ENCODE measurements at places on chromosomes 1 and 21. TPM values are rescaled to one million over a fixed set of nuclear protein-coding genes. Genes with fewer than 3 reads are reported as not detected.

- H3K4me3 ChIP-seq = no peak overlapping the region
- peak; percentile 60 for DNase-seq
- no peaks in the 10 kb centered on the region for H3K36me3 ChIP-seq
- H3K4me1 ChIP-seq = peaks cover 20% of the 10 kb centered on the region
- H3K27me3 ChIP-seq = no peaks in the 10 kb centered on the region
Measured at GRCh38 chr1:234701737-234702341, 91.9 kb upstream of the IRF2BP2 start.

GRCh38 chr1:203130358-203130985 lies 2.9 kb downstream of the ADORA1 start:
- H3K4me1 ChIP-seq = peaks cover 23% of the 10 kb centered on the region
- no peak overlapping the region for H3K27ac ChIP-seq
- H3K36me3 ChIP-seq = no peaks in the 10 kb centered on the region
- H3K4me3 ChIP-seq = no peak overlapping the region

DNA sequence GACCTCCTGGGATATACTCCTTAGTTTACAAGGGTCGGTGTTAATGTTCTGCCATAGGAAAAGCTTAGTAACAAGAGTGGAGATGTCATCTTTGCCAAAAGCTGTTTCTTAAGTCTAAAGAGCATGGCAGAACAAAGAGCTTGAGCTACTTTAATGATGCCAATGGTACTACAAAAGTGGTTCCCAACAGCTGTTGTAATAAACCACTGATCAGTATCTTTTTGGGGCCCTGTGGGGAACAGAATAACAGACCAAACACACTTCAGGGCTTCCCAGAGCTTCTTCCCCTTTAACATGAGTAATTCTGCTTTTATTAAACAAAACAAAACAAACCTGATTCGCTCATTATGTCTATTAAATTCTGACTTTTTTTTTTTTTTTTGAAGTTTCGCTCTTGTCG lies 116.3 kb downstream of the NCAM2 start:
- no peaks in the 10 kb centered on the region for H3K27me3 ChIP-seq
- no peak for DNase-seq
- H3K4me3 ChIP-seq = no peak overlapping the region
- H3K4me1 ChIP-seq = no peaks in the 10 kb centered on the region

DNA sequence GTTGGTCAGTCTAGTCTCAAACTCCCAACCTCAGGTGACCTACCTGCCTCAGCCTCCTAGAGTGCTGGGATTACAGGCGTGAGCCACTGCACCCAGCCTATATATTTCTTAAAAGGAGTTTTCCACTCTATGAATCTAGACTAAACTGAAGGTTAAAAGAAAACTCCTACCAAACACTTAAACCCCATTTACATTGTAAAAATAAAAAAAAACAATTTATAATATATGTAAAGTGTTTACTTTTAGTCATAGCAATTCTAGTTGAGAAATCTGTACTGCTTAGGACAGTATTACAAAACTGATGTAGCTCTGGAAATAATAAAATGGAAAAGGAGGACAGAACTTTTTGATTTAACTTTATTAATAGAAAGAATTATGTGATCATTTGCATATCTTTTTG lies 9.5 kb downstream of the ASB17 start:
- H3K27me3 ChIP-seq = no peaks in the 10 kb centered on the region
- no peaks in the 10 kb centered on the region for H3K4me1 ChIP-seq
- DNase-seq = no peak
- H3K27ac ChIP-seq = no peak overlapping the region
- H3K36me3 ChIP-seq = no peaks in the 10 kb centered on the region

DNA sequence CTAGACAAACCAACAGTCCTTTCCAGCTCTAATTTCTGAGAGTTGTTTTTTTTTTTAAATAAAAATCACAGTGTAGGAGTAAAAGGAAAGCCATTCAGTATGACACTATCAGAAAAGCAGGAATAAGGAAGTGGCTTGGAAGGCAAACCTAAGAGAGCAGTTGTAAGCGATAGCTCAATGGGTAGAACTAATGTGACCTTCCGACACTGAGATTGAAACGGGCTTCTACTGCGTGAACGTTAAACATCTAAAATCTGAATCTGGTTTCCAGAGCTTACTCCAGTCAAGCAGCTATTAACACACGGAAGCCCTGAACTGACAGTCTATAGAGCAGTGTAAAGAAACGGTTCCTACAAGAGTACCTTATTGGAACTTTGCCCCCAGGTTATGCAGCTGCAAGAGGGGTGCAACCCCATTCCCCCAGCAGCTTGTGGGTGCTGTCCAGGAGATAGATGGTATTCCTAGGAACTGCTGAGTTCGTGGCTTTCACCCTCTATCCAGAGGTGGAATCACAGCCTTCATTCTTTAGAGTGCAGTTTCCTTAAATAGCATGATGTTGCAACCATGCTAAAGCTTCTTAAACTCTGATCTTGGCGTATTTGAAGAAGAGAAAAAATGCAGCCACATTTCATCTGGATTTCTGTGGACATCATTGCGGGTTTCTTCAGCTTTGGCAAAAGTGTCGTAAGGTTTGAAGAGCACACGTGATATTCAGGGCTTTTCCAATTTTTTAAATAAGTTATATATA lies 3.3 kb upstream of the IRF2BP2 start:
- peaks cover 62% of the 10 kb centered on the region for H3K4me1 ChIP-seq
- H3K27me3 ChIP-seq = no peaks in the 10 kb centered on the region
- peak overlapping the region; percentile 99 for H3K27ac ChIP-seq
- no peak for DNase-seq

DNA sequence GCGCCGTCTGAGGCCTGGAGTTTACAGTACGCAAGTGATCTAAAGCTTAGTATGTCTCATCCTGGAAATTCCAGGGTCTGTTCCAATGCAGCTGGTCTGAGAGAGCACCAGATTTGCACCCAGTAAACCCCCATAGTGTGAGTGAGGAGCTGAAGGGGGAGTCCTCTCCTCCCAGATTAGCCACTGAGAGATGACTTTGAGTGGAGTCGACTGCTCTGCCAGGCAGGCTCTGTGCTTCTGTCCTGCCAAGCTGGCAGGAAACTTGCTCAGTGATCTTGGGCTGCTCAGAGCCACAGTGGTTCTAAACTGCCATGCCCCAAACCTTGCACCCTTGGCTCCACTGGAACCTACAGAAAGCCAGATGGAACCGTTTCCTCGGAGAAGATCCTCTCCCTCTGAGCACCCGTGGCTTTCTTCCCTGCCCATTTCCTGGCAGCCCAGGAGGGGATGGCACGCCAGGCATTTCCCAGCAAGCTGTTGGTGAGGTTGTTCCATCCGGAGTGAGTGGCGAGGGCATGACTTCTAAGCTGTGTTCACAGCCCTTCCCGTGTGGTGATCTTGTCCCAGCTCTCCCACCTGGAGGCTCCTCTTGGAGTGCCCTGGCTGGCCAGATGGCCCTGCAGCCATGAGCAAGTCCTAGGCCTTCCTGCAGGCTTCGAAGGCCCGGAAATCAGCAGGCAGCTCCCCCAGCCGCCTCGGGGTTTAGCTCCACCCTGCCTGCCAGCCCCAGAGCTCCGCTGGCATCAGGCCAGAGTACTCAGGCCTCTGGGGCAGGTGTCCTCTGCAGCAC lies 125.9 kb upstream of the VAMP3 start:
- peaks cover 19% of the 10 kb centered on the region for H3K27me3 ChIP-seq
- H3K27ac ChIP-seq = no peak overlapping the region
- H3K4me1 ChIP-seq = peaks cover 3% of the 10 kb centered on the region
- no peak for DNase-seq
- H3K36me3 ChIP-seq = no peaks in the 10 kb centered on the region

DNA sequence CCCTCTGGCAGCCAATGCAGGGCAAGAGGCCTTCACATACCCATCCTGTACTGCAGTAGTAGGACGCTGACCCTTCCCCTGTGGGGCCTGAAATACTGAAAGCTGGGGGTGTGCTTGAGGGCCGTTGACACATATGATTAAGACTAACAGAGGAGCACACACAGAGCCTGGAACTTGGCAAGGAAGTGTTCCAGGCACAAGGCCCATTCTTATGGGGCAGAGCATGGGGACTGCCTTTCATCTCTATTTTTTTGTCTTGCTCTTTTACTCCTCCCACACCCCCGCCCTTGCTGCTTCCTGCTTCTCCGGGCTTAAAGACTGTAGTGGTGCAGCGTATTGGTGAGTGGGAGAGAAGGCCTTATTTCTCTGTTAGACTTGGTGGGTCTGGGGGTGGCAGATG lies 137.4 kb downstream of the BACH1 start:
- H3K27ac ChIP-seq = no peak overlapping the region
- no peak for DNase-seq
- H3K4me1 ChIP-seq = peaks cover 8% of the 10 kb centered on the region
- H3K36me3 ChIP-seq = no peaks in the 10 kb centered on the region
- H3K27me3 ChIP-seq = no peaks in the 10 kb centered on the region

- H3K4me3 ChIP-seq = no peak overlapping the region
- H3K36me3 ChIP-seq = no peaks in the 10 kb centered on the region
- H3K4me1 ChIP-seq = peaks cover 6% of the 10 kb centered on the region
- no peaks in the 10 kb centered on the region for H3K27me3 ChIP-seq
Measured at GRCh38 chr21:39660191-39660980, 47.6 kb downstream of the B3GALT5 start.

DNA sequence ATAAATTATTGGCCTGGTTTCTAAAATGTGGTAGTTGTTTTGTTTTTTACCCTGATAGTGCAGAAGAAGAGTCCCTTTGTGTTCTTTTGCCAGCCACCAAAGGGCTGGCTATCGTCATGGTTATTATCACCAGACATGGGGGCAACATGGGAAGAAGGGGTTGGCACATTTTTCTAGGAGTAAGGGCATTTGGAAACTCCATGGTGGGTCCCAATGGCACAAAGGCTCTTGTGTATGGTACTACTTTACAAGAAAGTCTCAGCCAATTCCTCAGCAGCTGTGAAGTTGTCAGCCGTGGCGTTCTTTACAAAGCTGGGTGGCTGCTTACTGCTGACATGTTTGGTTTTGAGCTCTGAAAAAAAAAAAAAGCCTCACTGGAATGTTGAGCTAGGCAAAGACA lies 330.4 kb upstream of the ESRRG start:
- no peaks in the 10 kb centered on the region for H3K27me3 ChIP-seq
- H3K4me1 ChIP-seq = no peaks in the 10 kb centered on the region
- H3K27ac ChIP-seq = no peak overlapping the region
- DNase-seq = no peak
- no peaks in the 10 kb centered on the region for H3K36me3 ChIP-seq

GRCh38 chr1:206872139-206872538 lies 6.7 kb downstream of the IL20 start:
- H3K4me1 ChIP-seq = no peaks in the 10 kb centered on the region
- H3K4me3 ChIP-seq = no peak overlapping the region
- no peaks in the 10 kb centered on the region for H3K36me3 ChIP-seq

DNA sequence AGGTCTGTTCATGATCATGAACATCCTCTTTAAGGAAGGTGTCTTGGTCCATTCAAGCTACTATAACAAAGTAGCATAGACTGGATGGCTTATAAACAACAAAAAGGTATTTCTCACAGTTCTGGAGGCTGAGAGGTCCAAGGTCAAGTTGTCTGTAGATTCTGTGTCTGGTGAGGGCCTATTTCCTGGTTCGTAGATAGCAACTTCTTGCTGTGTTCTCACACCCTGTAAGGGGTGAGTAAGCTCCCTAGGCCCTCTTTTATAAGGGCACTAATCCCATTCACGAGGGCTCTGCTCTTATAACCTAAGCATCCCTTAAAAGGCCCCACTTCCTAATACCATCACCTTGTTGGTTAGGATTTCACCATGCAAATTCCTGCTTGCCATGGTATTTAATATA lies 347.7 kb downstream of the PTBP2 start:
- H3K4me3 ChIP-seq = no peak overlapping the region
- no peaks in the 10 kb centered on the region for H3K4me1 ChIP-seq
- DNase-seq = no peak
- no peaks in the 10 kb centered on the region for H3K36me3 ChIP-seq
- H3K27ac ChIP-seq = no peak overlapping the region
- no peaks in the 10 kb centered on the region for H3K27me3 ChIP-seq

GRCh38 chr1:61104220-61104671 lies 21.9 kb downstream of the NFIA start:
- no peaks in the 10 kb centered on the region for H3K27me3 ChIP-seq
- no peak overlapping the region for H3K4me3 ChIP-seq
- H3K27ac ChIP-seq = no peak overlapping the region
- H3K36me3 ChIP-seq = no peaks in the 10 kb centered on the region
- H3K4me1 ChIP-seq = peaks cover 19% of the 10 kb centered on the region
- DNase-seq = no peak

DNA sequence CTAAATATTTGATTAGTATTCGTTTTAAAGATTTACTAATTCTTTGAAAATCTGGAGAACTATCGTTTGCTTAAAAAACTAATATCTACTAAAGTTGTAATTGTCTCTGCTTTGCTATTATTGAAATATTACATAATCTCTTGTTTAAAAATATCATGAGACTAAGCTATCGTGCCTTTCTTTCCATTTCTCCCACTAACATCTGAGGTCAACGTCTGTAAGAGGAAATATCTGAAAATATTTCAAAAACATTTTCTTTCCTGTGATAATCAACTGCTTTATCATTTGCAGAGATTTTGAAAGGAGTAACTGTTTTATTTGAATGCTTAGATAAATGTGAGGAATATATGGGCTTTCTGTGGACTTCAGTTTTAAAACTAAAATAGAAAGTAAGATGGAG lies 694.1 kb downstream of the USP25 start:
- peak overlapping the region; percentile 86 for H3K27ac ChIP-seq
- DNase-seq = no peak
- no peaks in the 10 kb centered on the region for H3K27me3 ChIP-seq
- peaks cover 29% of the 10 kb centered on the region for H3K4me1 ChIP-seq
- H3K36me3 ChIP-seq = no peaks in the 10 kb centered on the region
- peak overlapping the region; percentile 45 for H3K4me3 ChIP-seq

GRCh38 chr1:63662841-63663240 lies 69.6 kb downstream of the PGM1 start:
- peaks cover 18% of the 10 kb centered on the region for H3K4me1 ChIP-seq
- H3K4me3 ChIP-seq = no peak overlapping the region
- no peaks in the 10 kb centered on the region for H3K36me3 ChIP-seq
- peak overlapping the region; percentile 85 for H3K27ac ChIP-seq
- no peaks in the 10 kb centered on the region for H3K27me3 ChIP-seq

The GPR52 gene
- 1.8 TPM for total RNA-seq

The OR10J1 gene
- not detected for total RNA-seq

The C8B gene
- total RNA-seq = not detected

The SLC9C2 gene
- not detected for total RNA-seq

The GRHL3 gene
- total RNA-seq = 93.6 TPM

The OR2T3 gene
- not detected for total RNA-seq

The SLC1A7 gene
- total RNA-seq = not detected

Data from suprapubic skin (tissue), 4 donors.